ENCODE measurements at places on chromosomes 2 and 18. TPM values are rescaled to one million over a fixed set of nuclear protein-coding genes. Genes with fewer than 3 reads are reported as not detected.

OSR1 gene
- total RNA-seq, result not detected

LDAH gene
- total RNA-seq, result 17.6 TPM

ICOS gene
- total RNA-seq, result not detected

PRSS56 gene
- not detected for total RNA-seq

GKN2 gene
- not detected for total RNA-seq

CAPN13 gene
- total RNA-seq, result not detected

MOCOS gene
- 1.6 TPM for total RNA-seq

NEUROD1 gene
- not detected for total RNA-seq

All from endothelial cell of coronary artery (primary cell).